ELF-1 (cell line): ENCODE measurements at places on chromosomes 13 and 19.
A peak's percentile ranks its signal among the peaks of the same experiment; 100 is the strongest.

DNA sequence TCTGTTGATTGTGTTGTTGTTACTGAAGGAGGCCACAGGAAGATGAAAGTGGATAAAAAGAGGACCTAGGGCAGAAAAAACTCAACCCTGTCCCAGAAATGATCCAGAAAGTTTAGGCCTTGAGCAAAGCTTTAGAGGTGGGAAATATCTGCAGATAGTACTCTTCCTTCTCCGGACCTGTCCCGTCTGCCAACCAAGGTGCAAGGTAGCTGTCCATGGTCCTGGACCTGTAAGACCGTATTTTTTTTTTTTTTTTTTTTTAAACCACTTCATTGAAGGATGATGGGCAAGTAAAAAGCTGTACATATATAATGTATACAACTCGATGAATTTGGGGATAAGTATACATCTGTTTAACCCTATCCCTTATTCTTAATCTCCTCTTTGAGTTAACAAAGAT, 225.9 kb downstream of the OLFM4 start:
- DNase-seq: peak; percentile 29

- peak; percentile 73 for DNase-seq
Measured at GRCh38 chr13:113860051-113860664, 3.7 kb downstream of the GAS6 start.

- no peak for DNase-seq
Measured at GRCh38 chr13:76971215-76971614, 20.7 kb upstream of the CLN5 start.

GRCh38 chr13:45133396-45134118, 13.2 kb downstream of the GTF2F2 start:
- DNase-seq: peak; percentile 31

DNA sequence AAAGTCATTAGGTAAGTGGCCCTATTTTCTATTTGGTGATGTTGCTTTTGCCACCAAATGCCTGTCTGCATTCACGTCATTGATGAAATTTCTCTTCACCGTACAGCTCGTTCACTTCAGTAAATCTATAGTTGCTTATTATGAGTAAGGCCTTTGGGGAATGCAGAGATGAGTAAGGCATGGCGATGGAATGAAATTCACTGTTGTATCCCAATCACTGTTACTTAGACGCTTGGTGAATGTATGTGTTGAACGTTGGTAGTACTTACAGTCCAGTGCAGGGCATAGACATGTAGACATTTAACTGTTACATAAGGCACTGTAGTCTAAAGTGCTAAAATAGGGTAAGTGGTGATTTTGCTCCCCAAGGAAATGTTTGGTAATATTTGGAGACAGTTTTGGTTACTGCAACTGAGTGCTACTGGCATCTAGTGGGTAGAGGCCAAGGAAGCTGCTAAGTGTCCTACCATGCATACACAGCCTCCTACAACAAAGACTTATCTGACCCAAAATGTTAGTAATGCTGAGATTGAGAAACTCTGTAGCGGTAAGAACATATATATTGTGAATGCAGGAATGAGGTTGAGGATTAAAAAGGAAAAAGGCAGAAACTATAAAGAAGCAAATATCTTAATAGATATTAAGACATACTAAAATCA, 5.8 kb downstream of the AKAP11 start:
- DNase-seq: no peak

DNA sequence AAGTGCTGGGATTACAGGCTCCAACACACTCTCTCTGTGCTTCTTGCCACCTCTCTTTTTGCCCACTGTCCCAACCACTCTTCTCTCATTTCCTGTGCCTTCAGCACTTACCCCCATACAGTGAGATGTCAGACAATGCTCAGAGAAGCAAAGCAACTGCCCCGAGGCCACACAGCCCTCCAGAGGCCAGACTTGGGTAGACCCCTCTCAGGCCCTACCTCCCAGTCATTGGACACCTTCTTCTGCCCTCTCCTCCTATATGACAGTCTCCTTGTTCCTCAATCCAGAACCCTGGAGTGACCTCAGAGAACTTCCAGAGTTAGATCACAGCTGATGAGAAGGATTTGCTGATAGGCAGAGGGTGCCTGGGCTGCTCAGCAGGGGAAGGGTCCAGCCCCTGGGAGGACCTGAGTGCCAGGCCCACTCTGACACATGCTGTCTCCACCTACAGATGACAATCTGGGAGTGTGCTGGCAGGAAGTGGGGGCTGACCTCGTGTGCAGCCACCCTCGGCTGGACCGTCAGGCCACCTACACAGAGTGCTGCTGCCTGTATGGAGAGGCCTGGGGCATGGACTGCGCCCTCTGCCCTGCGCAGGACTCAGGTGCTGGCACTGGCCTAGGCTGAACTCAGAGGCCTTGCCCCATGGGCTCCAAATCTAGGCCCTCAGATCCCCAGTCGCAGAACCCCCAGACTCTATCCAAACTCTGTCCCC, 24.4 kb downstream of the LTBP4 start:
- no peak for DNase-seq

DNA sequence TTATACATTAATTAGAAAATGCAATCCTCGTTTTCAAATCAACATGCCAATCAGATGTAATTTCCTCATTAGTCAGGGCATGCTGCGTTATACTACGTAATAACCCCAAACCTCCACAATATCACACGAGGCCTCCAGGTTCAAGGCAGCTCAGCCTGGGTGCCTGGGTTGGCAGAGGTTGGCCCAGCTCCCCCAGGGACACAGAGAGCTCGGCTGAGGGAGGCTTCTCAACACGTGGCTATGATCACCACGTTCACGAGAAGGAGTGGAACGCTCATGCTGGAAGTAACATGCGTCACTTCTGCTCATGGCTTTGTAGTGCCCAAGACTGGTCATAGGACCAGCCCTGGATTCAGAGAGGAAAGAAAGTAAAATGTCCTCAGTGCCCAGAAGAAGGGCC, 144.9 kb upstream of the SOX1 start:
- DNase-seq: no peak

- no peak for DNase-seq
Measured at GRCh38 chr13:62706048-62706447, 1290.4 kb upstream of the PCDH20 start.

GRCh38 chr13:40352380-40352778, 314.1 kb downstream of the FOXO1 start:
- no peak for DNase-seq

GRCh38 chr19:46388311-46389095, 24.9 kb downstream of the CCDC8 start:
- no peak for DNase-seq

DNA sequence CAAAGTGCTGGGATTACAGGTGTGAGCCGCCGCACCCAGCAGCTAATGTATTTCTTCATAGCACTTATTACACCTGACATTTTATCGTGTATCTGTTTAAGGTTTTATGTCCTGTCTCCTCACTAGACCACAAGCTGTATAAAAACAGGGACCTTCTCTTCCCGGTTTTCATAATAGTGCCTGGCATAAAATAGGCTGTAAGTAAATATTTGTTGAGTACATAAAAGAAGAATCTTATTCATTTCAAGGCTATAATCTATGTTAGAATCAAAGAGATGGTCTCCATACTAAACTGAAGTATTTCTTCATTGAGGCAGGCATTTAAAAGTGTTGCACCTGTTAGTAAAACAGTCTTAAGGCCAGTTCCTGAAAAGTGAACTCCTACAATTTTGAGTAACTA, 194.0 kb downstream of the SHISA2 start:
- DNase-seq: no peak

GRCh38 chr13:36918246-36919131, 1.5 kb downstream of the SMAD9 start:
- DNase-seq: peak; percentile 7

DNA sequence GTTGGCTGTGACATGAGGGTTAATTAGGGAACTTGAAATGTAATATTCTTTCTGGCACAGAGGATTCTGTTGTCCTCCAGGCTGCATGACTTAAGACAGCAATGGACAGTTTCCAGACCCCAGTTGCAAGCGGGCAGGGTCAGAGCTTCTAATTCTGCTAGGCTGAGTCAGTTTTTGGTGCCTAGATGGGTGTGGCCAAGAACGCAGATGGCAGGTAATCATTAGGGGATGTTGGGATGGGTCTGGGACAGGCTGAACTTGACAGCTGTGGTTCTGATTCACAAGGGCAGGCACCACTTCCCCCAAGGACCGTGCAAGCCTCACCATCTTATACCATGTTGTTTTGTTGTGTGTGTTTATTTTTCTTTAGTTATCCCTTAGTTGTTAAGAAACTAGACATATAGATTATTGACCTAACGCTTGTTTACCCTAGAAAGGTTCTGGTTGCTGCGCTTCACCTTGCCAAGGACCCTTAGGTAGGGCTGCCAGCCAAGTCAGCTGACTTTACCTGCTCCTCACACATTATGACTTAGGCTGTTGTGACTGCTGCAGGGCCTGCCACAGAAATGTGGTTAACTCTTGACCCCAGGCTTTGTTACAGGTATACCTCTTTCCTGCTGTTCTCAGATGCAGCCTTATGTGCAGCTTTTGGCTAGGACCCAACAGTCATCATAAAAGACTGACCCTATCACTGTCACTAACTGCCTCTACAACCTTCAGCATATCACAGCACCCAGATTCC, 117.7 kb upstream of the KLF12 start:
- DNase-seq: no peak

- no peak for DNase-seq
Measured at GRCh38 chr13:45522571-45522970, 57.8 kb downstream of the COG3 start.

DNA sequence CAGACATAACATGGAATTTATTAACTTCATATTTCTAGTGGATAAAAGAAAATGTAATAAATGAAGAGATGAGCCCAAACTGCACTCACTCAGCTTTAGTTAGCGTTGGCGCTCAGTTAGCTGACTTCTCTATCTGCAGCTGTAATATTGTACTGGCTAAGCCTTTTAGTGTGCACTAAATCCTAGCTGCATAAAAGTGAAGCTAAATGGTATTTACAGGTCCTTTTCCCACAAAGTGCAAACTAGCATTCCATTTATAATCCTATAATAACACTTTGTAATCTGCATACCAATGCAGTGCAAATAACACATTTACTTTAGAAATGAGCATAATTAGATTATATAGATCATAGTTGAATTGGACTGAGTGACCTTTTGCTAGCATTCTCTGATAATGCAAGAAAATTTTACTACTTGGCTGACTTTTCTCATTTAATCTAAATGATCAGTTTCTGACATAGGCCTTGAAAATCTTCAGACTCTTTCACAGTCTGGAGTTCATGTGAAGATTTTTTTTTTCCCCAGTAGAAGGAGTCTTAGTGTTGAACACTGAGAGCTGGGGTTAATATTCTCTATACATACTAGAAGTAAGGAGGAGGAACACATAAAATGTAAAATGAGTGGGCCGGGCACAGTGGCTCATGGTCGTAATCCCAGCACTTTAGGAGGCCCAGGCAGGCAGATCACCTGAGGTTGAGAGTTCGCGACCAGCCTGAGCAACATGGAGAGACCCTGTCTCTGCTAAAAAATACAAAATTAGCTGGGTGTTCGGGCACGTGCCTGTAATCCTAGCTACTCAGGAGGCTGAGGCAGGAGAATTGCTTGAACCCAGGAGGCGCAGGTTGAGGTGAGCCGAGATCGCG, 1426.4 kb downstream of the PCDH9 start:
- no peak for DNase-seq

DNA sequence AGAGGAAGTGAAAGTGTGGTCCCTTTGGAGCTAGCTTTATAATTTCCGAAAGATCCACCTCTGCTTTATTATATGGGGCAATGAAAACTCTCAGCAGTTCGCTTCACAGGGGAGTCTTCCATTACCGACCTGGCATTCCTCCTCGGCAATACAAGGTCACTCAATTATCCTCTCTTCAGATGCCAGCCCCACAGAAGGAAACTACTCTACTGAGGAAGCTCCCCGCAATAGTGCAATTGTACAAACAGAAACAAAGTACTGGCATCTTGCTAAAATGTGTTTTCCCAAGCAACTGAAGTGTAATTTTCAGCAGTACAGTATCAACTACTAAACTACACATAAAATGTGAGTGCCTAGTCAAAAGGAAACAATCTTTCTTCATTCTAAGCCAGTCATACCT, 702.0 kb downstream of the PCDH9 start:
- DNase-seq: no peak

- DNase-seq: no peak
Measured at GRCh38 chr13:97749174-97749573, 204.3 kb upstream of the IPO5 start.

- DNase-seq: no peak
Measured at GRCh38 chr19:17794731-17795494, at the start of gene B3GNT3. Gene B3GNT3 (plus strand): TSS chr19:17795138. CDS start chr19:17807808, 12,670 bp downstream.

- no peak for DNase-seq
Measured at GRCh38 chr19:9971166-9971897, 35.0 kb upstream of the OLFM2 start.

DNA sequence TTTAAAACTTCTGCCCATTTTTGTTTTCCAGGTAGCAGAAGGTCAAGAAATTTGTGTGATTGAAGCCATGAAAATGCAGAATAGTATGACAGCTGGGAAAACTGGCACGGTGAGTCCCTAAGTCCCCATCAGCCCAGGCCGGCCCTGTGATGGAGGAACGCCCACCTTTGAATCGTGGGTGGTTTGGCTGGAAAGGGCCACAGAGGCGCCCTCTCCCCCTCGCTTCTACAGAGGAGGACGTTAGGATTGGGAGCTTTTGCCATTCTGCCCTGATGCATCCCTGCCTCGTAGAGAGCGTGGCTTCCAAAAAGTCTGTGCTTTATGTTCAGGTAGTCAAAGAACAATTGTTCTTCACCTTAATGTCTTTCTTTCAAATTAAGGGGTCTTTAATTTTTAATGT, 60.9 kb downstream of the GGACT start:
- DNase-seq: no peak

GRCh38 chr19:48616041-48616436, 1.2 kb upstream of the FAM83E start:
- DNase-seq: no peak

DNA sequence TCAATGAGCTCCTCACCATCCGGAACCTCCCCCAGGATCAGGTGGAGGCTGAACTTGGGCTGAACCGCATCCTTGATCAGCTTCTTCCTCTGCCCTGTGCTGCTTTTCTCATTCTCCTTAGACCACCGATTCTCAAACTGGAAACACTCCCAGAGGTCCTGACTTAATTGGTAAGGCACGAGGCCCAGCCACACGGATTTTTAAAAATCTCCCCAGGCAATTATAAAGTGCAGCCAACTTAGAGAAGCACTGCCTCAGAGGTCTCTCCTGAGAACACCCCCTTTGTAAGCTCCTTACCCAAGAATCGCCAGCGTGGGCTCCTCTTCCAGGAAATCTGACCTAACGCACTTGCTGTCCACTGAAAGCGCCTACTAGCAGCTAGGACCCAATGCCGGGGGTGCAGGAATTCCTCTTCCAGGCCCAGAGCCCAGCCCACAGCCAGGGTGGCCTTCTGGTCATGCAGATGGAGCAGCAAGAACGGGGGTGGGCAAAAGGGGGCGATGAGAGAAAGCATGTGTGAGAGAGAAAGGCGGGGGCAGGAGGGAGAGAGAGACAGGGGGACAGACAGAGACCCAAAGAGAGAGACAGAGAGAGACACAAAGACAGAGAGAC, 66.9 kb upstream of the CACNA1A start:
- DNase-seq: peak; percentile 2
